Spleen (tissue), 13 donors: ENCODE measurements at places on chromosomes 1 and 21.

GRCh38 chr1:215475796-215476481, 91.2 kb upstream of the KCTD3 start:
- DNase-seq = no peak

GRCh38 chr1:105088166-105088565, 1338.5 kb downstream of the AMY1C start:
- DNase-seq = no peak

DNA sequence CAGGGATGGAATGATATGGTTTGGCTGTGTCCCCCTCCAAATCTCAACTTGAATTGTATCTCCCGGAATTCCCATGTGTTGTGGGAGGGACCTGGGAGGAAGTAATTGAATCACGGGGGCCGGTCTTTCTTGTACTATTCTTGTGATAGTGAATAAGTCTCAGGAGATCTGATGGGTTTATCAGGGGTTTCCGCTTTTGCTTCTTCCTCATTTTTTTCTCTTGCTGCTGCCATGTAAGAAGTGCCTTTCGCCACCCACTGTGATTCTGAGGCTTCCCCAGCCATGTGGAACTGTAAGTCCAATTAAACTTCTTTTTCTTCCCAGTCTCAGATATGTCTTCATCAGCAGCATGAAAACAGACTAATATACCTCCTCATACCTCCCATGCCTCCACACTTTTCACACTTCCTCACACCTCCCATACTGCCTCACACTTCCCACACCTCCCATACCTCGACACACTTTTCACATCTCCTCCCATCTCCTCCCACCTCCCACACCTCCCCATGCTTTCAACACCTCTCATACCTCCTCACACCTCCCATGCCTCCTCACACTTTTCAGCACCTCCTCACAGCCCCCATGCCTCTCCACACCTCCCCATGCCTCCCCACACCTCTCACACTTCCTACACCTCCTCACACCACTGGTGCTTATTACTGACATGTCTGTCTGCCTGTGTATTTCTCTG, 21.3 kb downstream of the GPR137B start:
- DNase-seq = peak; percentile 13

DNA sequence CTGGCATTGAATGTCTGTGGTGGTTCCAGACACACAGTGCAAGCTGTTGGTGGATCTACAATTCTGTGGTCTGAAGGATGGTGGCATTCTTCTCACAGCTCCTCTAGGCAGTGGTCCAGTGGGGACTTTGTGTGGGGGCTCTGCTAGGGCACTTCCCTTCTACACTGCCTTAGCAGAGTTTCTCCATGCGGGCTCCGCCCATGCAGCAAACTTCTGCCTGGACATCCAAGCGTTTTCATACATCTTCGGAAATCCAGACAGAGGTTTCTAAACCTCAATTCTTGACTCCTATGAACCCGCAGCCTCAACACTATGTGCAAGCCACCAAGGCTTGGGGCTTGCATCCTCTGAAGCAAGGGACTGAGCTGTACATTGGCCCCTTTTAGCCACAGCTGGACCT, 43.0 kb downstream of the RGS18 start:
- DNase-seq = no peak

DNA sequence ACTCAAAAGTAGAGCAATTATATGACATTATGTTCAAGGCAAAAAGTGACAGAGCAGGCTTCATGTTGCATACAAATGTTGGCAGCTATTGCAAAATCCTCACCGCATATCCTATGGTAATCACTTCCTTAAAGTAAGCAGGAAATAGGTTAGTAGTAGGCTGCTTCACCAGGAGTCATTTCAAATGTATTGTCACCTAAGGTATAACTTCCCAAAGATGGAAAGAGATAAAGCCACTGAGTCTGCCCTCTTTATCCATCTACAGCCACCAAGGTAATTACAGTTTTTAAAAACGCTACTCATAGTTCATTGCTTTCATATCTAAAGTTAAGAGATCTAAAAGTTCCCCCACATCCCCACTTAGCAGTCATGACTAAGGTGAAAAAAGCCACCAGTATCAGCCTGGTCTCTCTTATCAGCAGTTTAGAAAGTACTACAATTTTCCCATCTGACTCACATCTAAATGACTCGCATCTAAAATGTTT, 31.6 kb upstream of the UBE2U start:
- DNase-seq = no peak

DNA sequence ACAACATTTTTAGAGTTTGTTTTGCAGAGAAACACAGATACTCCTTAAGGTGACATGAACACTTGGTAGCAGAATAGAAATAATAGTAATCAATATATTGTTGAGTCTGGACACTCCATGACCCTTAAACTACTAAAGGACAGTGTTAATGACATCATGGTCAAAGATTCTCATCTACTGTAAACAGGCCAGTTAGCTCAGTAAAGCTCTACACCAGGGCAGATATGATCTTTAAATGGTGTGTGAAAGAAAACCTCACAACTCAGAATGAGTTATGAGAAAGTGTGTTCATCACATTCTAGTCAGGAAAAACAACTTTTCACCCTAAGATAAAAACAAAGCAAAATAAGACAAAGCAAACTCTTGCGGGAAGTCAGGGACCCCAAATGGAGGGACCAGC, 58.1 kb upstream of the ADAMTS5 start:
- DNase-seq = no peak

- DNase-seq = no peak
Observed at GRCh38 chr1:64046891-64047290, 156.5 kb upstream of the UBE2U start.

DNA sequence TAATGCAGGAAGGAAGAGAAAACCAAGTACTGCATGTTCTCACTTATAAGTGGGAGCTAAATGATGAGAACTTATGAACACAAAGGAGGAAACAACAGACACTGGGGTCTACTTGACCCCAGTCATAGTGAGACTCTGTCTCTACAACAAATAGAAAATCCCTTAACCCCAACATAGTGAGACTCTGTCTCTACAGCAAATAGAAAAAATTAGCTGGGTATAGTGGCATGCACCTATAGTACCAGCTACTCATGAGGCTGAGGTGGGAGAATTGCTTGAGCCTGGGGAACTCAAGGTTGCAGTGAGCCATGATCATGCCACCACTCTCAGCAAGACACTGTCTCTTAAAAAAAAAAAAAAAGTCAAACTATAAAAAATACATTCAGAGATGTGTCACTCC, 42.7 kb downstream of the GIPC2 start:
- DNase-seq = no peak

DNA sequence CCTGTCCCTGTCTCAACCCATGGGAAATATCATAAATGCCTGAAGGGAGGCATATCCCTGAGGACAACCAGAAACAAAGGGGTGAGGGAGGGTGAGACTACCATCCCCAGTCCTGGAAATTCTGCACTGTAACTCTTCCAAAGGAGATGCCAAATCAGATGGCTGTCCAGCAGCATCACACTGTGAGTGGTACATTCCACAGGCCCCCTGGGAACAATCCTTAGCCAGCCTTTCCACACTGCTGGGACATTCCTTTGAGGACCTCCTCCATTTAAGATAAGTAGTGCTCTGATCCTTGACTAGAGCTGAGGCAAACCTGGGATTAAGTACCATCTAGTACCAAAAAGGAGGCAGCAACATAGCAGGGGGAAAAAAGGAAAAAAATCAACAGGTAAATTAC, 10.7 kb downstream of the IVL start:
- no peak for DNase-seq

DNA sequence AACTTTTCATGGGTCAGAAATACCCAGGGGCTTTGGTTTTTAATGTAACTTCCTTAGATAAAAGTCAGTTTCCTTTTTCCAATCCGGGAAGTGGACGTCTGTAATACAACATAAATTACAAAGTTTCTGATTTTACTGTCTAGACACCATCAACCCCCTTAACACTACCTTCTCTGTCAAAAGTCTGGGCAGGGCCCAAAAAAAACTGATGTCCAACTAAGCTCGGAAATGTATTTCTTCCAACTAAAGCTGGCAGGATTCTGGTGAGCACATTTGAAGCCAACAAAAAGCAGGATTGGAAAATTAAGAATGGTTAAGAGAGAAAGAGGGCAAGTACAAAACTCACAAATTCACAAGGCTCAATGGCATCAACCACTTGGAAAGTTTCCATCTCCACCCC, 24.3 kb downstream of the DDAH1 start:
- no peak for DNase-seq

- peak; percentile 91 for DNase-seq
Observed at GRCh38 chr1:3625151-3625907, 514 bp downstream of the TPRG1L start.

- DNase-seq = no peak
Observed at GRCh38 chr21:39576518-39577128, 36.1 kb upstream of the B3GALT5 start.

DNA sequence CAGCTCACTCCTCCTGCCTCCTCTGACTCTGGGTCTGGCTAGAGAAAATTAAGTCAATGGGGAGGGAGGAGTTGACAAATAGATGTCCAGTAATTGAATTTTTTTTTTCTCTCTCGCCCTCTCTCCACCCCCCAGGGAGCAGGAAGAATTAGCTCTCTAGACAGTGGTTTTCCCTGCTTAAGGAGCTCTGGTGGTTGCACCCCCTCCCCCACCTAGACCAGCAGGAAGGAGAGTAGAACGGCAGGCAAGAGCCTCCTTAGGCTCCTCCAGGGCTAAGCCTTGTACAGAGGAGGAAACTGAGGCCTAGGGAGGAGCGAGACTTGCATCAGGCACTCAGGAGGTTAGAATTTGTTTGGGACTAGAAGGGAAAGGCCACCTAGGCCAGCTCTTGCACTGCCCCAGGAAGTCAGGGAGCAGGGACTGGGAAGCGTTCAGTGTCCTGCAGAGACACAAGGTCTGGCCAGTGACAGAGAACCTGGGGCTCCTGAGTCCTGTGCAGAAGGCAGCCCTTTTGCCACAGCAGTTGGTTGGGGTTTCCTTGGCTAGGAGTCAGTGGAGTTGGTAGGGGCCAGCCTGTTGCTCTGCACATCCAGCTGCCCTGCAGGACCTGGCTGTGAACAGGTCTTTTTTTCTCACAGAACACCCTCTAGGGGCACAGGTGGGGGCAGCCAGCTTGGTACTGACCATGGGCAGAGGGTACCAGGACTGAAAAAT, 49.5 kb upstream of the ACOT11 start:
- DNase-seq = no peak

DNA sequence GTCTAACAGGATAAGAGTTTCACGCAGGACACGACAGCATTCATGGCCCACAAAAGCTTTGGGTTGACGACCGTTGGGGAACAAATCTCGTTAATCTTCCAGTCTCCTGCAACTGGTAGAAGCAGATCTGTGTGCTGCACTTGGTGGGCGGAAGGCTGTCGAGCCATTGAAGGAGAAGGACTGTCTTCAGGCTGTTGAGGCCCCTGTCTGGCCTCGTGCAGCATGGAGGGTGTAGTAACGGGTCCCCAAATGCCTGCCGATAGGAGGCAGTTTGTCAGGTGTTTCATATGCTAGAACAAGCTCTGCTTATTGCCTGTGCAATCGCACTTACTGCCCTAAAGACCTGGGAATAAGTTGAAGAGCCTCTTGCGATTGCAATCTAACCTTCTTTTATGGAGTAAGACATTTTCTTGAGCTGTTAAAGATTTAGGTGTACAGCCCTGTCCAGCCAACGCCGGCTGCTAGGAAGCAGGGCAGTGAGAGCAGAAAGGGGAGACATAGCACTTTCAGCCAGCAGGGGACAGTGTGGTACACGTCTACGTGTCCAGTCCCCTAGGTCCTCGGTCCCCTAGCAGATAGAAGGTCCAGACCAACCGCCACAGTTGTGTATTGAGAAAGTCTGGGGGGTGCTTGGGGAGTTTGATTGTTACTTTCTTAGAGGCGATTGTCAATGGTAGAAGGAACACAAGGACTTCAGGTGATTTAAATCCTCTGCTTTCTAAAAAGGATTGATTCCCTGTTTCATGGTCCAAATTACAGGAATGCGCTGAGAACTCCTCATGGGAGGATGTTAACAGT, 102.3 kb upstream of the TMPRSS2 start:
- DNase-seq = no peak

DNA sequence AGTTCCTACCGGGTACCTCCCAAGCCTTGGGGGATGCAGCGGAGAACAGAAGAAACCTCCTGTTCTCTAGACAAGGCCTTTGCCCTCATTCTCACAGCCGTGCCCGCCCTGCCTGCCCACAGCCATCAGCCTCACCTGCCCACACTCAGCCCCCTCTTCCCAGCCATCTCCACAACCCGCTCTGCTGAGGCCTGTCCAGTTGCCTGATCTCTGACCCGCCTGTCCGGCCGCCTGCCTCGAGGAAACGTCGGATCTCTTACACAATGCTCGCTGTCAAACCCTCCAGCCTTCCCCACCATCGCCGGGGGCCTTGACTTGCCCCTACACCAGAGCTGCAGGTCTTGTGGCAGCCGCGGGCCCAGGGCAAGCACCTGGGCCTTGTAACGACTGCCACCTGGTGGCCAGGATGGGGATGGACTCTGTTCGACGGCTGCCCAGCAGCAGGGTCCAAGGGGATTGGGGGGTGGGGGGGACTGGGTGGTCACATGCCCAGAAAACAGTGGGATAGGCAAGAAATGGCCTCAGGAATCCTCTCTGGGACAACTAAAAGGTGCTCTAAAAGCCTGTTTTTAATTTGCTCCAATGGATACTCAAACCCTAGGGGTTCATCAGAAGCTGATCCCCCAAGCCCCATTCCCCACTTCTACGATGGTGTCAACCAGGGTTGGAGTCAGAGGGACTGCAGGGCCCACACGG, 31.0 kb downstream of the SLC45A1 start:
- peak; percentile 91 for DNase-seq

GRCh38 chr1:154911691-154912550, 24.6 kb downstream of the PMVK start:
- DNase-seq = peak; percentile 48

GRCh38 chr1:210250998-210251679, 18.5 kb downstream of the SERTAD4 start:
- no peak for DNase-seq

DNA sequence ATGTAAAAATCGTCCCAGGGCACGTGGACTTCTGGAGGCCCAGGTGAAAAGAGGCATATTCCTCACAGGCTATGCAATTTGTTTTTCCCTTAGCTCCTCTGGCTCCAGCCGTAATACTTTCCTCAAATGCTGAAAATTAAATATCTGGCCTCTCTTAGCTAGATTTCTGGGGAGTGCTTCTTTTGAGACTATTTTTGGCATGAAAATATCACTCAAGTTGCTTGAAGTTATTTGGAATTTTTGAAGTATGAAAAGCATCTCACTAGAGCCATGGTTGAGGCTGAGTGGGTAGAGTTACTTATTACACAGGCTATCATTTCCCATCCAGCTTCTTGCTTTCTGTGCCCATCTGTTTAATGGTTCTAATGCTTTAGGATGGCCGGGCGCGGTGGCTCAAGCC, 59.7 kb downstream of the MYOM3 start:
- no peak for DNase-seq
